ENCODE measurements at places on chromosomes 7 and 10.

DNA sequence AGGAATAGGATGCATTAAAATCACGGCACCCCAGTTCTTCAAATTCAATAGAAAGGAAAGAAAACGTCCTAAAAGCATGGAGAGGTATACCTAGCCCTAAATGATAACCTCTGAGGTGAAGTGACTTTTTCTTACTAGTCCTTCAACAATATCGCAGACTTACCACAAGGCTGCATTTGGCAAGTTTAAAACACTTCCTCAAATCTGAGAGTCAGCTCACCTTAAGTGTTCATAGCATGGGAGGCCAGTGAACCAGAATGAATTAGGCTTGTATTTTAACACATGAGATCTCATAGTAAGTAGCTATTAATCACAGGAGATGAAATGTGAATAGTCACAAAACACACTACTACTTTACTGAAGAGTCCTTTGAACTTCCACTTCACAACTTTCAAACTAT is 124.2 kb downstream of the RNF32 start:
- DNase-seq, result no peak

DNA sequence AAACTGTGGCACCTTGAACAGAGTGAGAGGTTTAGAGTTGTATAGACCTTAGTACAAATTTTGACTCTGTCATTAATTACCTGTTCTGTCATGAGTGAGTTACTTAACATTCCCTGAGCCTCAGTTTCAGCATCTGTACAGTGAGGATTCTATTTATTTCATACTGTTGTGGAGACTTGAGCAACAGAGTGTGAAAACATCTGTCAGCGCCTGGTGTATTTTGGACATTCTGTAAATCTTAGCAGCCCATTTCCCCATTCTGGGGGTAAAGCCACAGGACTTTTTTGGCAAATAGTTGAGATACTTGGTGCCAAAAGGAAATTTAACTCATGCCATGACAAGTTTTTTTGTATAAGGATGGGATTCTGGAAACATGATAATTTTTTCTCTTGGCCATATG is 94.8 kb downstream of the AUTS2 start:
- DNase-seq, result no peak

GRCh38 chr10:71217266-71218045 is 5.1 kb downstream of the UNC5B start:
- no peak for DNase-seq

- DNase-seq, result no peak
These were observed 33.0 kb downstream of the FAM25A start for GRCh38 chr10:87053111-87053510.

GRCh38 chr7:21568762-21569161 is 25.9 kb downstream of the DNAH11 start:
- DNase-seq, result no peak

GRCh38 chr10:21638681-21639080 is 104.6 kb downstream of the MLLT10 start:
- no peak for DNase-seq

GRCh38 chr7:137572056-137572784 is 228.7 kb upstream of the PTN start:
- no peak for DNase-seq

DNA sequence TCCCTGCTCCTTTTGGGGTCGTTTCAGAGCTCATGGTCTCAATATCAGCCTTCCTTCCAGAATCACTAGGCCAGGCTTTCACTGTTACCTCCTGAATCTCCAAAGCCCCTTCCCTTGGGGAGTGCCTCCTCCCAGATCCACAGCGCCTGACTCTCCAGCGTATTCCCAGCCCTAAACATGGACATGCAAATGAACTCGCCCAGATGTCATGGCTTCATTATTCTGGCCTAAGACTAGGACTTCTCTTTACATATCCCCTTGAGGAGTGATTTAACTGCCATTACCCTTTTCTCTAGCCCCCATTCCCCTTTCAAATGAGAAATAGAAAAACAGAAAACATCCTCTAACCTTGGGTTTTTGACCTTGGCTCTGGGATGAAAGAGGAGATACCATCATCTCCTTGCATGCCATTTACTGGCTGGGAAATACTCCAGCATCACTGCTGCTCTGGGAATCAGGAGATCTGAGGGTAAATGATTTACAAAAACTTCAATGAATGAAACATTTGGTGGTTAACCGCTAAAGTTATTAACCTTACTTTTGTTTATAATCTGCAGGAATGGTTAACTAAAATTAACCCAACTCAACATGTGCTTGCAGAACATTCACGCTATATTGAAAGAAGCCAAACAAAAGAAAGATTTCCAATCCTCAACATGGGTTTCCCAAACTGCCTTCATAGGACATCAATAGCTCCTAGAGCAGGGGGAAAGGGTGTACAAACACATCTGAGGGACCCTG is 37.0 kb downstream of the FAM171A1 start:
- no peak for DNase-seq

DNA sequence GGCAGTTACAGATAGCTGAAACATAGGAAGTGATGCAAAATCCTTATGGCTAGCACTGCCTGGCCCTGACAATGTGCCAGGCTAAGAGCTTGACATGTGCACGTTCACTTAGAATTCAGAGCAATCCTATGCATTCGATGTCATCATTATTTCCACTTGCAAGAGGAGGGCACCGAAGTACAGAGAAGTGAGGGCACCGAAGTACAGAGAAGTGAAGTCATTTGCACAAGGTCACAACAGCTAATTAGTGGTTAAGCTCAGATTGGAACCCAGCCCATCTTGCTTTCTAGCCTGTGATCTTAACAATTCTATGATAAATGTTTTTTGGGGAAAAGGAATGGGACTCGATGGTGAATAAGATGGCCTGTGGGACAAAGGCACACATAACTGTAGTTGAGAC is 73.4 kb downstream of the ARHGAP22 start:
- no peak for DNase-seq

GRCh38 chr7:138246428-138246827 is 170.2 kb downstream of the AKR1D1 start:
- no peak for DNase-seq
